ENCODE measurements at places on chromosomes 16 and 17.

DNA sequence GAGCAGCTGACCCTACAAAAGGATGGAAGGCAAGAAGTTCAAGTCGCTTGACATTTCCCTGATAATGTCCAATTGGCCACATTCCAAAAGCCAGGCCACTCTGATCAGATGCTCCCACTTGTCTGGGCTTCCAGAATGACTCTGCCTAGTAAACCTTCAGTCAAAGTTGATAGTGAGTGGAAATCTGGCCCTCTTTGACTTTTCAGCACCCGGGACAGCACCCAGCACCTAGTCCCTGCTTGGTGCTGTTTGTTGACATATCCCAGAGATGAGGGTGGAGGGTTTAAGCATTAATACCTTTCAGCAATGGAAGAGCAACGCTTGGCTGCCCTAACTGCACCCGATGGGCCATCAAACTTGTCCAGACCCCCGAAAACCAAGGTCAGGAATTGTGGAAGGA, 131.3 kb downstream of the AIPL1 start:
- no peak for DNase-seq

- DNase-seq: no peak
These were observed 183.6 kb downstream of the RAB11FIP4 start for GRCh38 chr17:31575043-31575442.

DNA sequence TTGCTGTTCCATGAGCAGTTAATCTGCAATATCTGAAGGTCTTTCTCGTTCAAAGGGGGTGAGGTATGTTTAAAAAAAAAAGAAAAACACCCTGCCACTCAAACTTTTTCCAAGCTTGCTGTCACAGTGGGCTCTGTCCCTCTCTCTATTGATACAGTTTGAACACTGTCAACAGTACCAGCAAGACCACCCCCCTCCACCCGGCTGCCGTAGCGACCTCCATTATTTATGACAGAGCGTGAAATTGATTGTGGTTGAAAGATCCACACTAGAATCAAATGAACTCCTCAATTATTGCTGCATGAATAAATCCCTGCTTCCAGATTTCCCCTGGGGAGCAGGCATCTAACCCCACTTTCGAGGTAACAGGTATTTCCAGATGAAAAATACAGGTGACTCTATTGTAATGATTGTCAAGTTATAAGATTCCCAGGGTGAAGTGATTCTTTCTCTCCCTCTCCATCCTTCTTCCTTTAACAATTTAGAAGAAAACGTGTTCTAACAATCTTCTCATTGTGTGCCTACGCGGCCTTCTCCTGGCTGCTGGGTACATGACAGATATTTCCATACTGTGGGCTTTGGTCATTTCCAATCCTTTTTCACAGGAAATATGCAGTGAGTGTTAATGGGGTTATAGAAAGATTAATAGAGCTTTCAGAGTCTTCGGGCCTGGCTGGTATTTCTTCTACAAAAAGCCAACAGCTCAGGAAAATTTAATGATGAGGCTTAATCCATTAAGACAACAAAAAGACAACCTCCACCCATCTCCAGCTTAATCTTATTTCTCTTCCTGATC, 135.7 kb upstream of the C16orf82 start:
- DNase-seq: no peak

GRCh38 chr17:63837480-63837879, 5.0 kb downstream of the SMARCD2 start:
- no peak for DNase-seq

DNA sequence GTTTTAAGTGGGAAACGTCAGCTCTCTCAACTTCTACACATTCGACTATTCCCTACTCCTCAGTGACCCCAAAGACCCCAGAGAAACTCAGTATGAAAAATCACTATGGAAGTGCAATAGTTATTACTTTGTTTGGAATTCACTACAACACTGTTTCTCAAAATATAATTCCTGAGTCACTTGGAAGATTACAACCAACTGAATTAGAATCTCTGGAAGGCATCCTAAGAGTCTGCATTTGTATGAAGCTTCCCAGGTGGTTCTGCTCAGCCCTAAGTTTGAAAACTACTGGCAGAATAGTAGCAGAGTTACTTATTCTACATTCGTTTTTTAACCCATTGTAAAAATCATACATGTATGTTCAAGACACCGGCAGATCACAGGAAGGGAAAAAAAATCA, 525.6 kb downstream of the MAF start:
- no peak for DNase-seq

GRCh38 chr16:25713785-25714570, 22.2 kb downstream of the HS3ST4 start:
- DNase-seq: no peak

DNA sequence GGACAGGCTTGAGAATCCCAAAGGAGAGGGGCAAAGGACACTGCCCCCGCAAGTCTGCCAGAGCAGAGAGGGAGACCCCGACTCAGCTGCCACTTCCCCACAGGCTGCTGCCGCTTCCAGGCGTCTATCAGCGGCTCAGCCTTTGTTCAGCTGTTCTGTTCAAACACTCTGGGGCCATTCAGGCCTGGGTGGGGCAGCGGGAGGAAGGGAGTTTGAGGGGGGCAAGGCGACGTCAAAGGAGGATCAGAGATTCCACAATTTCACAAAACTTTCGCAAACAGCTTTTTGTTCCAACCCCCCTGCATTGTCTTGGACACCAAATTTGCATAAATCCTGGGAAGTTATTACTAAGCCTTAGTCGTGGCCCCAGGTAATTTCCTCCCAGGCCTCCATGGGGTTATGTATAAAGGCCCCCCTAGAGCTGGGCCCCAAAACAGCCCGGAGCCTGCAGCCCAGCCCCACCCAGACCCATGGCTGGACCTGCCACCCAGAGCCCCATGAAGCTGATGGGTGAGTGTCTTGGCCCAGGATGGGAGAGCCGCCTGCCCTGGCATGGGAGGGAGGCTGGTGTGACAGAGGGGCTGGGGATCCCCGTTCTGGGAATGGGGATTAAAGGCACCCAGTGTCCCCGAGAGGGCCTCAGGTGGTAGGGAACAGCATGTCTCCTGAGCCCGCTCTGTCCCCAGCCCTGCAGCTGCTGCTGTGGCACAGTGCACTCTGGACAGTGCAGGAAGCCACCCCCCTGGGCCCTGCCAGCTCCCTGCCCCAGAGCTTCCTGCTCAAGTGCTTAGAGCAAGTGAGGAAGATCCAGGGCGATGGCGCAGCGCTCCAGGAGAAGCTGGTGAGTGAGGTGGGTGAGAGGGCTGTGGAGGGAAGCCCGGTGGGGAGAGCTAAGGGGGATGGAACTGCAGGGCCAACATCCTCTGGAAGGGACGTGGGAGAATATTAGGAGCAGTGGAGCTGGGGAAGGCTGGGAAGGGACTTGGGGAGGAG, at the start of gene CSF3:
TSS of gene CSF3 (plus strand) at position 436 of the 993 bp plus-strand sequence. CDS start at position 471, 35 bp downstream.
- DNase-seq: no peak

DNA sequence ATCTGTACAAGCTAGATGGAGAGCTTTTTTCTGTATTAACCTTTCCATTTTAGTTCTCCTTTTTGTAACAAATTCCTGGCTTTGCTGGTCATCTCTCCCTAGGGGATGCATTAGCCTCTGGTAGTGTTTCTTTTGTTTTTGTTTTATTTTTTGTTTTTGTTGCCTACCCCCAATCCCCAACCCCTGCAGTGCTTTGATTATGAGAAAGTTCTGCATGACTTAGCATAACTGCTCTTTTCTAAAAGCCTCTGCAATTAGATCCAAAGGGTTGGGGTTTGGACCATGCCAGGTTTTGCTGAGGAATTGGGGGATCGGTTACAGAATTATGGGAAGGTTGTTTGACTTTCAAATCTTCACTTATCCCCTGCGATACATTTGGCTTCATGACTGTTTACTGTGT, 98.2 kb downstream of the ADAMTS18 start:
- no peak for DNase-seq

GRCh38 chr16:24820522-24820921, 25.2 kb upstream of the SLC5A11 start:
- DNase-seq: peak; percentile 47

DNA sequence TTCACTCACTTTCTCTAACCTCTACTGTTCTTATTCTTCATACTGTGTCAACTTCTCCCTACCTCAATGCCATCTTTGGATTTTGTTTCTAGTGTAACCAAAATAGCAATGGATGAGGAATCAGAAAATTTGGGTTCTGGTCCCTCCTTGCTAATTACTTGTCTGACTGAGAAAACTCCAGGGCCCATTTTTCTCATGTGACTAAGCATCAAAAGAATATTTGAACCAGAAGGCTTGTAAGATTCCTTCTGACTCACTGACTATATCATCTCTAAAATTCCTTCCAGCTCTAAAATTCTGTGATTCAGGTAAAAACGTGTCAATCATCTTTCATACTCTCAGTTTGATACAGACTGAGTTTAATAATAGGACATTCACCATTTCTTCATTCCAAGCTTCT, 57.9 kb downstream of the BRIP1 start:
- no peak for DNase-seq

All from inflammatory macrophage (primary cell).